ENCODE measurements at places on chromosomes 16 and 17.
A peak's percentile ranks its signal among the peaks of the same experiment; 100 is the strongest.

DNA sequence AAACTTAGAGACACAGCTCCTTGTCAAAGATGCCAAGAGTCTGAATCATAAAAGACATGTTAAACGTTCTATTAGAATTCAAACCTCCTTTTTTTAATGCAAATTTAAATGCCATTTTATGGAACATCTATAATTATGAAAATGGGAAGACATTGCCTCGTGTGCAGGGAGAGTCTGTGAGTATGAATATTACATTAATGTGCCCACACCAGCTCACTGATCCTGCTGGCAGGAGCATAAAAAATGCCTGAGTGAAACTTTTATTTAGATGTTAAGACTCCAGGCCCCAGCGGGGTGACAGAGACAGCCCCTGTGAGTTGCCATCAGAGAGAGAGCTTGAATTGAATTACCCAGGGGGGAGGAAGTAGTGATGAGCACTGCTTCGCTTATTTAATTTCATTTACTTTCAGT is 84.8 kb downstream of the SNX11 start:
- no peak for DNase-seq

DNA sequence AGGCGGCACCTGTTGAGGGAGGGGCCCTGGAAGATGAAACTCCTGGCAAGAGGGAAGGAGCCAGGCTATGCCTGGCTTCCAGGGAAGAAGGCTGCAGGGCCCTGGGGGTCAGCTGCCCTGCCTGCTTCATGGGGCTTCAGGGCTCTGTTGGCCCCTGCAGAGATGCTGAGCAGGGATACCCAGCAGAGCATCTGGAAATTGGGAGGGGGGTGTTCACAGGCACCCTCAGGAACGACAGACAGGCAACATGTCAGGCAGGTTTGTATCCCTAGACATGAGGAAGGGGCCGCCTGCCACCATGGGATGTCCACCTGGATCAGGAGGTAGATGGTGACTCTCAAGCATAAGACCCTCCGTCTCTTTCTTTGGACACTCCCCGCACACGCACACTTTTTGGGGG is 13.8 kb upstream of the ZNF423 start:
- DNase-seq = no peak

GRCh38 chr16:3646348-3646920 is 8.1 kb upstream of the DNASE1 start:
- no peak for DNase-seq

- no peak for DNase-seq
These were observed 7.0 kb downstream of the KNOP1 start for GRCh38 chr16:19710991-19711545.

DNA sequence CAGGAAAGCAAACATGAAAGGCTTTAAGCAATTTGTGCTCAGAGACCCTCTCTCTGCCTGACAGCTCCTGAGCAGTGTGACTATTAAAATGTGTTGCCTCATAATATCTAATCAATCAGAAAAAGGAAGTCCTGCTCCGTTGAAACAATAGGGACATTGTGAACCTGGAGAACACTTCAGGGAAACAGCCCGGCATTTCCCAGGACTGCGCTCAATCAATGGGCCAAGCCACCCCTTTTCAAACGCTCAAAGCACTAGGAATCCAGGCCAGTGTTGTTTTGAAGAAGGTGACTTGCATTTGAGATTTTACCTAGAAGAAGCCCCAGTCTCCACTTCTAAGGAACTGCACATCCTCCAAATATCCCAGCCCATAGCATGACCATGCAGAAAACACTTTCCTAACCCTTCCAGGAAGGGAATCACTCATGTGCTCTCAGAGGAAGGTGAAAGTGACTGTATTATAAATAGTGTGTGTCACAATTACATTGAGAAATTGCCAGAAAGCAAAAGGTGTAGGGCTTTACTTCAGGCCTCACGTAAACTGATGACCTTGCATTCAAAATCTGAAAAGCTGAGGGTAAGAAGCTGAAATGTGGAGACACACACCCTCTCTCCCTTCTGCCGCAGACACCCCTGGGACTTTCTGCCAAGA is 19.4 kb downstream of the CDRT4 start:
- DNase-seq = no peak

DNA sequence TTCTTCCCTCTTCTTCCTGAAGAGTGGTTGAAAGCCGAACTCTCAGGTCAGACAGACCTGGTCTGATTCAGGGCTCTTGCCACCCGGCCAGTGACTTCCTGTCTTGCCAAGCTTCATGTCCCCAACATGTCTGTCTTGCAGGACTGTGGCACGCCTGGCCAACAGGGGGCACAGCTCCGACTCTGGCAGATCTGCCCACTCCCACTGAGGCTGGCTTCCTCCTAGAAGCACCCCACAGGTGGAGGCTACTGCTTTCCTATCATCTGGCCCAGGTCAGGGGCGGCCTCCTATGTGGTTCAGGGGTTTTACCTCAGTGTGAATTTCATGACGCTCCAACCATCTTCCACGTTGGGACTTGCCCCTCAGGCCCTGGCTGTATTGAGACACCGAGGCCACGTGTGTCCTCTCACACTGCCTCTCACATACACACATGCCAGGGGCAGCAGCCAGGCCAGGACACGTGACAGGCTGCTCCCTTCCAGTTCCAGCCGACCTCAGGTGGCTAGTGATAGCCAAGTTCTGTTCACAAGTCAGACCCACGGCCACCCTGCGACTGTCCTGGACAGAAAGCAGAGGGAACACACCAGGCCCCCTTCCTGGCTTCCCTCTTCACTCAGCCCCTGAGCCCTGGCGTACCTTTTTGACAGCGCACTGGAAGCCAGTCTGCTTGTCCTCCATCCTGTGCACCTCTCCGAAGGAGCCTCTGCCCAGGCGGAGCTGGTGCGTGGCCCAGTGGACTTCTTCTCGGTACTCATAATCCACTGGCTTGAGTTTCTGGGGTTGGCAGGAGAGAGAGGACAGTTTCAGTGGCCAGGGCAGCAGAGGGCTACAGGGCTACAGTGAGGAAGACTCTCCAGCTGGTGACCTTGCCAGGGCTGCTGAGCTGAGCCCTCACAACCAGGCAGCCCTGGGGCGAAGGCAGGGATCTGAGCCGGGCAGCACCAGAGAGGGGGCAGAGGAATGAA is 22.6 kb upstream of the SPATA32 start:
- DNase-seq = peak; percentile 24
